SIG-M5 (cell line): ENCODE measurements at places on chromosomes 7 and 10.
A peak's percentile ranks its signal among the peaks of the same experiment; 100 is the strongest.

GRCh38 chr7:99032928-99033327 is 111.0 kb downstream of the SMURF1 start:
- no peak for DNase-seq

GRCh38 chr7:96546426-96546825 is 163.2 kb downstream of the SEM1 start:
- DNase-seq: no peak

DNA sequence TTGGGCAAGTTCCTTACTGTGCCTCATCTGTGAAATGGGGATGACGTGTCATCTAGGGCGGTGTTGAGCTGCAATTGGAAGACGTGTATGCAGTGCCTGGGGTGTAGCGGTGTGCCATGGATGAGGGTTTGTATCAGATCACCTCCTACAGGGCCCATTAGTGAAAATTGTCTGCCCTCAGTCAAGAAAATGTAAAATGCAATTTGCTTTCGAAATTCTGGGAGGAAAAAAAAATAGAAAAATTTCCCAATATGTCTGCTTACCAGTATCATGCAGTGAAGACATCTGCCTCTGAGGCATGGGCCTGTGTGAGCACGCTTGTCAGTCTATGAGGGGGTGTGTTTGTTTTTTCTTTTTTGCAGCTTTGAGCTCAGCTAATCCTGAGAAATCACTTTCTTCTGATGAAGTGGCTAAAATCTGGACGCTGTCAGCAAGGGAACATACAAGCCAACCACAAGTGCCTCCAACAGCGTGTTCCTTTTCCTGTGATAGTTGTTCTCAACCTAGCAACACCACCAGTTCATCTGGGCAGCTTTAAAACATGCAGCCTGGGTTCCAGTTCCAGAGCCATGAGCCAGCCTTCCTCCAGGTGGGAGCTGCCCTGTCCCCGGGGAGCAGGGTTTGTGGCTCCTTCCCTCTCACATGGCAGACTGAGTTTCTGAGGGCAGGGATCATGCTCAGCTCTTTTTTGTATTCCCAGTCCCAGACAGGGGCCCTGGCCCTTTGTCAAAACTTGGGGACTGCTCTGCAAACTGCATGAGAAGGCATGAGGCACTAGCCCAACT is 10.3 kb downstream of the FAM241B start:
- DNase-seq: no peak

DNA sequence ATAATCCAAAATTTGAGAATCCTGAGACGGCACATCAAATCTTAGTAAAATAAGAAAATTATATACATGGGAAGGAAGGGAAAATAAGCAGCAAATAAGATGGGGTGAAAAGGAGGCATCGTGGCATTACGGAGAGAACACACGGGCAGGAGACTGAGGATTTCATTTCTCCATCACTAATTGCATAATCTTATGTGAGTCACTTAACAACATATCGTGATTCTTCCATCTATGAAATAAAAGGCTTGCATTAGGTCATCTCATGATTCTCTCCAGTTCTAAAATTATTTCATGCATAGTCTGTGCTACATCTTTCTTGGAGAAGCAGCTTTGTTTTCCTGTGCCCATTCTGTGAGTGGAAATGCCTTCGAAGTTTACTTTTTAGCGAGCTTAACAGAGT is 288.7 kb downstream of the LRMDA start:
- no peak for DNase-seq

GRCh38 chr10:1291178-1292090 is 235.2 kb downstream of the WDR37 start:
- no peak for DNase-seq

- DNase-seq: no peak
Observed at GRCh38 chr7:150778738-150779301, 21.3 kb downstream of the TMEM176B start.

GRCh38 chr7:63028376-63029206 is 970.1 kb upstream of the ZNF722 start:
- DNase-seq: no peak

GRCh38 chr7:50594734-50595485 is 29.7 kb upstream of the DDC start:
- no peak for DNase-seq

- no peak for DNase-seq
Observed at GRCh38 chr10:101843032-101844021, at the start of gene KCNIP2. Gene KCNIP2 (minus strand): TSS chr10:101843800. CDS start chr10:101843568, 232 bp downstream.

DNA sequence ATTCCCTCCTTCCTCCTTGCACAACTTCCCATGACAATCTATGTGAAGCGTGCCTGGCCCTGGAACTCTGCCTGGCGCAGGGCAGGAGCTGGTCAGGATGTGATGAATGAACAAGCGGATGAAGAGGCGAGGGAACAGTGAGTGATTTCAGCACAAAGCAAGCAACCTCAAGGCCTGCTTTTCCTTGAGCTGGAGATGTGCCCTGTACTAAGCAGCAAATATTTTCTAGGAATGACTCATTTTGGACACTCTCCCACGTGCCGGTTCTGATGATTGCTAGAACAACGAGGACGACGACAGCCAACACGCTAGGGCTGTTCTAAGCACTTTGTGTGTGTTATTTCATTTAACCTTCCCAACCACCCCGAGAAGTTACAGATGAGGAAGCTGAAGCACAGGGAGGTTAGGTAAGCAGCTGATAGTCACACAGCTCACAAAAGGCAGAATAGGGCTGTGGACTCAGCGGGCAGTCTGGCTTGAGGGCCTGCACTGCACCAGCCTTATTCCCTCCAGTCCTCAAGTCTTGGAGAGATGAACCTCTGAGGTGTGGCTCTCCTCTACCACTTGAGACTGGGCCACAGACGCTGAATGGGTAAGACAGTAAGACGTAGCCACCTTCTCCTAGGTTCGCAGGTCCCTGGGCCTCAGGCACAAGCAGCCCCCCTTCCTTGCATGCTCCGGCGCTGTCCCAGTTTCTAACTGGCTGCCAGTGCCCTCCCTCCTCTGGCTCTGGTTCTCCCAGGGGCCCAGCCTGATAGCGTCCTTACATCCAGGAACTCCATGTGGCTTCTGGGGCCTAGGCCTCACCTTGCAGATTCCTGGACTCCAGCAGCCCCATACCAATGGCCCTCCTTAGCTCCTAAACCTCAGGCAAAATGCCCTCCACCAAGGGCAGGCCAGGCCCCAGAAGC is 59.0 kb downstream of the YKT6 start:
- DNase-seq: no peak

GRCh38 chr10:22319547-22319979 is 1.3 kb upstream of the BMI1 start:
- no peak for DNase-seq

GRCh38 chr10:61284222-61284890 is 168.8 kb downstream of the TMEM26 start:
- no peak for DNase-seq

DNA sequence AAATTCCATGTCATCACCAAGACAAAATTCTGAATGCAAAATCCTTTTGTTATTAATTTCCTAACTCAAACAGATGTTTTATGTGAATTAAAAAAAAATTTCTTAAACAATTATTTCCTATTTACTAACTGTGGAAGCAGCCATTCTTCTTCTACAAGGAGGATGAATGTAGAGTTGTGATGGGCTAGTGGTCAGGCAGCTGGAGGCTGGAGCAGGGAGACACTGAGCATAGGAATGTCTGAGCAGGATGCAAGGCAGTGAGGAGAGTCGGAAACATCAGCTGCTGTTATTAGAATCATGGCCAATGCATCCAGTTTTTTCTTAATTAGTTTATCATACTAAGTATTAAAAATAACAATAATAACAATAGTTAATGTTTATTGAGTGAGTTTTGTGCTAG is 102.5 kb upstream of the LRRTM3 start:
- no peak for DNase-seq

- DNase-seq: no peak
Observed at GRCh38 chr7:145696071-145696470, 420.5 kb upstream of the CNTNAP2 start.

GRCh38 chr10:52229291-52229931 is 84.7 kb upstream of the DKK1 start:
- no peak for DNase-seq

GRCh38 chr10:87054373-87055295 is 34.5 kb downstream of the FAM25A start:
- peak; percentile 3 for DNase-seq

DNA sequence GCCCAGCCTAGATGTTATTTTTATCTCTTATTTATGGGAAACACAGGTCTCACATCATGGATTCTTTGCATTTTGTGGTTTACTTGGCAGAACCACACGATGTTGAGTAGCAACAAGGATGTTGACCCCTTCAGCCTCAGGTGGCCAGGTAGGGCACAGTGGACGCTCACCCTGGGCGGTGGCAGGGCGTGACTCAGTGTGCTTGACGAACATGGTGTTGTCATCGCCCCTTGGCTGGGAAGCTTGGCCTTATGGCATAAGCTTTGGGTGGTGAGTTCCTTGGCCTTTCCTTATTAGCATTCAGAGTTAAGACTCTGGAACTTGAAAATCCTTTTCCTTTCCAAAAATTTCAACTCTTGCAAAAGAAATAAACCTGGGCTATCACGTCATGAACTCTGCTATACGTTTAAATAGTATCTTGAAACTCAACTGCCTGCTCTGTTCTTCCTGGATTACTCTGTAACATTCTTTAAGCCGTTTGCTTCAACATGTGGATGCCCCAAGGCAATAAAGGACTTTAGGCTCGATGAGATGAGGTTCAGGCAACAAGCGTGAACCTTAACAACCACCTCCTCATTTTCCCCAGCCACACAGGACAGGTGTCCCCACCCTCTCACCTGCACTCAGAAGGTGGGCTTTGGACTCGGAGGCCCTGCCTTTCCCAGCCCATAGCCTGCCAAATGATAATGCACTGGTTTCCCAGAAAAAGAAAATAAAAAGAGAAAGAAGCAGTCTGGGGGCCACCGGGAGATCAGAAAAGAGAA is 22.5 kb upstream of the ECHDC3 start:
- no peak for DNase-seq

GRCh38 chr7:34612661-34613060 is 45.4 kb upstream of the NPSR1 start:
- DNase-seq: no peak

- no peak for DNase-seq
Observed at GRCh38 chr10:89591796-89592271, 53.2 kb downstream of the PANK1 start.

GRCh38 chr10:60942134-60942787 is 1.7 kb downstream of the RHOBTB1 start:
- DNase-seq: no peak

DNA sequence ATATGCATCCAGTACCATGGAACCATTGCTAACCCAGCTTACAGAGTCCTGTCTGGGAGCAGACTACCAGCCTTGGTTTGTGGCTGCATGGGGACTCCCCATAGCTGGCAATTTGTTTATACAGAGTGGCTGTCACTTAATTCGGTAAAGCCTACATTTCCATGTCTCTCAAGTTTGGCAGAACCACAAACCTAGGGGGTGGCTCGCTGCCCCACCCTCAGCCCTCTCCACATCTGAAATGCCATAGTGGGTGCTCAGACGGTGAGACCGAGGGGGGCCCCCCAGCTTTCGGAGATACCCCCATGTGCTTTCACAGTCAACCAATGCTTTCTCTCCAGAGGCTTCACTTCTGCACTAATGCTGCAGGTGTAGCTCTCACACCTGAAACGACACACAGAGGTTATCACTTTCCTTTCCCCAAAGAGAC is 75.5 kb upstream of the KAT6B start:
- no peak for DNase-seq

DNA sequence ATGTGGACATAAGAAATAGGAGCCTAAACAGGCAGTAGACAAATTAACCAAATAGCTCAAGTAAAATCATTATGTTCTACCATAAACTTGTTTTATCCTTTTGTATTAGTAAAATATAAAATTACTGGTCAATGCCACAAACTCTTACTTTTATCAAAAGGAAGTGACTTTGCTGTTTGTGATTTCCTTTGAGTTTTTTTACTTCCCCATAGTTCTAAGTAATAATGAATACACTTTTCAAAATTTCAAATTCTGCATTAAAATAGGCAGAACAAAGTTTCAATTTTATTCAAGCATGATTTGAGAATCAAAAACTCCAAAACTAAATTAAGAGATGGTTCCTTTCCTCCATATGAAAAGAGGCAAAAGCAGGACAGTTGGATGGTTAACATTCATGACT is 139.7 kb upstream of the ABCB5 start:
- DNase-seq: no peak
